ENCODE measurements at places on chromosomes 3 and 15.

GRCh38 chr3:141796081-141796888 lies 33.1 kb downstream of the GRK7 start:
- no peak for DNase-seq

- no peak for DNase-seq
Observed at GRCh38 chr3:37691213-37691830, 170.4 kb upstream of the CTDSPL start.

DNA sequence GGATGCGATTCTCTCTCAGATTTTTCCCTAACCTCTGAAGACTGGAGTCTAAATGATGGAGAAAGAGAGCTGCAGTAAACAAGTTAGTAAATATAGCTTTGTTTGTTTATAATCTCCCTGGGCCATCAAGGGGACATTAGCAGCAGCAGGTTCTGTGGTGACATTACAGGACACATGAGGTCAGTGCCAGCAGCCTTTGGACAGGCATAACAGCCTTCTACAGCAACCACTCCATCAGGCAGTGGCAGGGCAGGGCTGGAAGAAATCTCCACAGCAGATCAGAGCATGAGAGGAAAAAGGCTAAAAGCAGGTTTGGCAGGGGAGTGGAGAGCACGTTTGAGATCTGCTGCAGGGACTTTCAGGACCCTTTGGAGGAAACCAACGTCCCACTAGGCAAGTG lies 127.6 kb upstream of the ACP3 start:
- DNase-seq: no peak

DNA sequence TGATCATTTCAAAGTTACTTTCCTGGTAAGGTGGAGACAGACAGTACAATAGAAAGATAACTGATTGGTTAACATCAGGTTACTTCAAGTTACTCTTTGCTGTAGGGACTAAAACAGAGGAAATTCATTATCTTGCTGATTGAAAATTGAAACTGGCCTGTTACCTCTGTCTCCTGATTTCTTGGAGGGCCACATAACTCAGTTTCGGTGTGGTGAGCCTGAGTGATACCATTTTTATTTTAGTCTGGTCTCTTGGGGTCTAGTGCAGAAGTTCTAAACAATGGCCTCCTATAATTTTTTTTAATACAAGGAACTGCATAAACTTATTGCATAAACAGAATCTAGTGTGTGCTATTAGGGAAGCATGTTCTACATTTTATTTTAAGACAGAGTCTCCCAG lies 1.2 kb upstream of the ICE2 start:
- DNase-seq: no peak

DNA sequence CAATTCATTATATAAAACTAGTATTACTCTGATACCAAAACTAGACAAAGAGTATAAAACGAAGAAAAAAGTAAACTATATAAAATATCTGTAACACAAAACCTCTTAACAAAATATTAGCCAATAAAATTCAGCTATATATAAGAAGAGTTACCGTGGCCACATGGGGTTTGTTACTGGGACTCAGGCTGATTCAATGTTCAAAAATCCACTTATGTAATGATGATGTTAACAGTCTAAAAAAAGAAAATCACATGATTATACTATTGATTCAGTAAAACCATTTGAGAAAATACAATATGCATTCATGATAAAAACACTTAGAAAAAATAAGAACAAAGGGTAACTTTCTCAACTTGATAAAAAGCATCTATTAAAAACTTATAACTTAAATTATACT lies 18.3 kb downstream of the P2RY1 start:
- DNase-seq: no peak

- no peak for DNase-seq
Observed at GRCh38 chr3:59812237-59813147, 762.7 kb upstream of the CFAP20DC start.

GRCh38 chr3:63004448-63004847 lies 129.2 kb upstream of the CADPS start:
- no peak for DNase-seq
